ENCODE measurements at places on chromosomes 4 and X.

- DNase-seq = no peak
Measured at GRCh38 chr4:6435010-6435409, 37.4 kb downstream of the PPP2R2C start.

DNA sequence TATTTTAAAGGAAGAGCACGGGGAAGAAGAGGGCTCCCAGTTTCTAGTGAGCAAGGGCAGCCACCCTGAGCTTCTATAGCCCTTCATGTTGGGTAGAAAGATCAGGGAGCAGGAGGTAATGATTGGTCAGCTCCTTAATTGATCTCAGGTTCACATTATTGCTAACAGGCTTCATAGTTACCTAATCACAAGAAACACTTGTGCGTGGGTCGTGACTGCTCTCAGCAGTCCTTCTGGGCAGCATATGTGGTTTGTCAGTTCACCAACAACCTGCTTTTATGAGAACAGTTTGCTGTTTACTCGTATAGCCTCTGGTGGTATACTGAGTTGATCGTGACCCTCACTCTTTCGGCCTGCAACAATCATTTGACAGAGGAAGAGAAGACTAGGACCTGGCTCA lies 4.7 kb upstream of the DOK7 start:
- no peak for DNase-seq

- no peak for DNase-seq
Measured at GRCh38 chr4:161121451-161121850, 1042.3 kb downstream of the FSTL5 start.

GRCh38 chr4:84413976-84414375 lies 85.1 kb downstream of the NKX6-1 start:
- DNase-seq = no peak

DNA sequence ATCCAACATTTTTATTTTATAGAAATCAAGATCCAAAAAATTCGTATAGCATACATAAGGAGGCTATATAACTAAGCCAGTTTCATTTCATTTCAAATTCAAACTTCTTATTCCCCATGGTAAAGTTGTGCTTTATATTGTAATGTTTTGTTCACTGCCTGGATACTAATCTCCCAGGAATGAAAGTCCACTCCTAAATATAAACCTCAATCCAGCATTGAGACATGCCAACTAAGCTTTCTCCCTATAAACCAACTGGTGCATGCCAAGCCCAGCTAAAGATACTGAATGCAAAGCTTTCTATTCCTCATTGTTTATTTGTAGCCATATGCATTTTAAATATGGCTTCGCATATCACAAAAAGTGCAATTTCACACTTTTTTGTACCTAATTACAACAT lies 63.8 kb upstream of the INPP4B start:
- DNase-seq = no peak

DNA sequence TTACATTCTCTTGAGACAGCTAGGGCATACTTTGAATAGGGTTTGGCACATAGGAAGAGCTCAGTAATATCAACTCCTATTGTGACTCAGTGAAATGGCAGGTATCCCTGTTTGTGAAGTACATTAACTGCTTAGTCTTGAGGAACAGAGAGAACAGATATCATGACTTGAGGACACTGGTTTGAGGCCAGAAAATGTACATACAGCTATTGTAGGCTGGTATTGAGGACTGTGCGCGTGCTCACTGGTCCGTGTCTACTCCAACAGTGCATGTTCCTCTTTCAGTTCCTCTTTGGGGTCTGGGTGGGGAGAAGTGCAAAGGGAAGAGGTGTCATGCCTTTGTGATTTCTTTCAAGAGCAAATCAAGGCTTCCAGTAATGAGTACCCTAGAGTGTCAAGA lies 34.6 kb upstream of the TBC1D9 start:
- no peak for DNase-seq

- no peak for DNase-seq
Measured at GRCh38 chr4:84031401-84031800, 467.7 kb downstream of the NKX6-1 start.

DNA sequence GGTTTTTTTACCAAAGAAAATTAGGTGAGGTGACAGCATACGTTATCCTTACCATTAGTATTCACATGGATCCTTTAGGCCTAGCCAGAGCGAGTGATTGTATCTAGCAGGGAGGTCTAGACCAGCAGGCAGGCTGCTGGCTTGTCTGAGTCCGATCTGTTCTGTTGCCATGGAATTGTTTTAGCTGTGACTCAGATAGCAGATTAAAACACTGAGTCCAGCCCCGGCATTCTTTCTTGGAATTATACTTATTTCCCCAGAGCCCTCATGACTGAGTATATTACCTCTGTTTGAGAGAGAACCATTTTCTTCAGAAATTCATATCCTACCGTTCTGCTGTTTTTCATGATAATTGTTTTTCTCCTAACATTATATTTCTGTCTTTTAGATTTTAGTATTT lies 37.4 kb downstream of the OCRL start:
- no peak for DNase-seq

DNA sequence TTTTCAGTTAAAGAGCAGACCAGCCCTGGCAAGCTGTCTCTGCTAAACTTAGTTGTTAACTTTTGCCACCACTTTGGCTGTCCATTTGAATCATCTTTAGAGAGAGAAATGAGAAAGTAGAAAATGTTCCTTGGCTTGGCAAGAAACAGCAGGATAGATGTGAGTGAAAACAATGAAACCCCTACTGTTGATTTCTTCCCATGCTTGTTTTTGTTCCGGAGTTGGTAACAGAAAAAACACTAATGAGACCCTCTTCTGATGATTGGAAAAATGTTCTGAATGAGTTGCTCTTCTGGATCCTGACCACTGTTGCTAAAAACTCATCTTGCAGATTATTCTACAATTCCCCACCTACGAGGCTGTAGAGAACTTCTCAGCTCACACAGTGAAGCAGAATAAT lies 203.3 kb downstream of the MAPK10 start:
- DNase-seq = no peak

- DNase-seq = no peak
Measured at GRCh38 chr4:94472056-94472826, 20.5 kb downstream of the PDLIM5 start.

- DNase-seq = no peak
Measured at GRCh38 chr4:150005537-150005936, 72.7 kb upstream of the DCLK2 start.

DNA sequence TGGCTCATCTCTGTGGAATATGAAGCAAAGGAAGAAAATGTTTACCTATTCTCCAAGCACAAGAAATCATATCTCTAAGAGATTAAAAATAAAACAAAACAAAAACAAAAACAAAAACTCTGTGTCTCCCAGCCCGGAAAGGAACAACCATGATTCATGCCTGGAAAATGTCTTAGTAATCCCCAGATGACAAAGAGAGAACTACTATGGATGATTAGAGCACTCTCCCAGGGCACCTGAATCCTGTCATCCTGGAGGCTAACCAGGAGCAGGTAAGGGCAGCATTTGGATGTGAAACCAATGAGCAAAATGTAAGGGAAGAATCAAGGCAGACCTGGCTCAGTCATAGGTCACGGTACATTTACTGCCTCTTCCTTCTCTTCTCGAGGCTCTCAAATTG lies 1.7 kb upstream of the AKAP4 start:
- DNase-seq = no peak

- DNase-seq = no peak
Measured at GRCh38 chr4:89119166-89119565, 7.8 kb downstream of the TIGD2 start.

- no peak for DNase-seq
Measured at GRCh38 chr4:5371415-5372190, 320.3 kb downstream of the STK32B start.

GRCh38 chrX:91137883-91138282 lies 296.8 kb upstream of the PABPC5 start:
- DNase-seq = no peak

- no peak for DNase-seq
Measured at GRCh38 chr4:87044511-87045233, 109.9 kb downstream of the AFF1 start.

- no peak for DNase-seq
Measured at GRCh38 chr4:53987761-53988171, 76.6 kb downstream of the CHIC2 start.

DNA sequence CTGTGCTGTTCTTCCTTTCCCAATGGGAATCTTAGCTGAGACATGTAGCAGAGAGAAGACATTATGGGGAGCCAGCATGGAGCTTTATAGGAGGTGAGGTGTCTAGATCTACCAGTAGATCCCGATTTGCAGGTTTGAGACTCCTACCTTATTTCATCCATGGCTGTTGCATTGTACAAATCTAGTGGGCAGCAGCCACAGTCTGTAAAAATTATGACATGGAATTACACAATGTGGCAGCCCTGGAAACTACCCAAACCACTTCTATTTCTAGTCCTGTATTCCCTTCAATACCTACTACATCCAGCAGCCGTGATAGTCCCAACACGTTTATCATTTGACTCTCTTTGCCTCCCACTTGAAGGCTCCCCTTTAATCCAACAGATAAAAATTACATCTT lies 8.1 kb downstream of the ATP7A start:
- no peak for DNase-seq

DNA sequence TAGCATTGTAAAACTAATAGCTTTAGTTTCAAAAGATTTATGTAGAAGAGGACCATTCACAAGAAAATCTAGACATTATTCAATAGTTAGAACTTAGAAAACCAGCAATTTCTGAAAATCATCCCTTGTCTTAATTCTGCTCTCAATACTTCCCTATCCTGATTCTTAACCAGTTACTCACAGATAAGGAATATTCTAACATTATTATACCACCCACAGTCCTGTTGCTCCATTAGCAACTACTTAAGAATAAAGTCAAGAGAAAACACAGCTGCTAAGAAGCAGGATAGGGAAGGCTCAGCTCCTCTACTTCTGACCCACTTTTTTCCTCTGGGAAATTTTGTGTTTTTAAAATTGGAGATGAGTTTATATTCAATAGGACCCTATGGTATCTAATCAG lies 47.7 kb downstream of the PHKA1 start:
- DNase-seq = no peak

- no peak for DNase-seq
Measured at GRCh38 chrX:69987691-69988090, 62.0 kb downstream of the AWAT2 start.

DNA sequence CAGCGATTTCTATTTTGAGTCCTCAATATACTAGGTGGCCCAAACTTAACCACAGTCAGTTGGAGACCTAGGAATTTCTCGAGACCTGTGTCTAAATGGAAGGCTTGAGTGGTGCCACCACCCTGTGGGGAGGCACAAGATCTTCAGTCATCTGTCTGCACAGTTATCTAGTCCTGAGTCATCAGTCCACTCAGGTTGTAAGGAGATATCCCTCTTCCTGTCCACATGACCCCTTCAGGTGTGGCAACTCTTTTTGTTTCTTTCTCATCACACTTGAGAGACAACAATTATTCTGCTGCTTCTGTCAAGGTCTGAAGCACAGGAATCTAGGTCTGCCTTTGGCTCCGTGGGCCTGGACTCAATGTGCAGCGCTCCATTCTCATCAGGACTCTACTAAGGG lies 64.4 kb upstream of the IBSP start:
- no peak for DNase-seq

GRCh38 chr4:76879731-76880364 lies 18.1 kb downstream of the SOWAHB start:
- no peak for DNase-seq

GRCh38 chrX:100928660-100929613 lies at the start of gene XKRX:
TSS of gene XKRX (minus strand) at chrX:100928917. CDS start at chrX:100928304, 613 bp downstream.
- DNase-seq = peak; percentile 8

DNA sequence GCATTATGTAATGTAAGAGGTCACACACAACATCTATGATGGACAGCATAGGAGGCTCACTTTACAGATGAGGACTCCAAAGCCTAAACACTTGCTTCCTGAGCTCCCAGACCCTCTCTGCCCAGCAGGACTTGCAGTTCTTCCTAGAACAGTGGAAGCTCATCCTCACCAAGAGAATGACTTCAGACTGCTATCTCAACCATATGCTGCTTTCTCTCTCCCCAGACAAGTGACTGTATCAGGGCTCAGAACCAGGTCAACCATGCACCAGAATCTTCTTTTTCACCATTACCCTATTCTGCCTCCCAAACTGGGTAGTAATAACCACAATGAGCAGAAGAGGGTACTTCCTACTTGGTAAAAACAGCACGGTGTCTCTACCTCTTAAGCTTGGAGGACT lies 12.2 kb downstream of the RNF150 start:
- DNase-seq = no peak

DNA sequence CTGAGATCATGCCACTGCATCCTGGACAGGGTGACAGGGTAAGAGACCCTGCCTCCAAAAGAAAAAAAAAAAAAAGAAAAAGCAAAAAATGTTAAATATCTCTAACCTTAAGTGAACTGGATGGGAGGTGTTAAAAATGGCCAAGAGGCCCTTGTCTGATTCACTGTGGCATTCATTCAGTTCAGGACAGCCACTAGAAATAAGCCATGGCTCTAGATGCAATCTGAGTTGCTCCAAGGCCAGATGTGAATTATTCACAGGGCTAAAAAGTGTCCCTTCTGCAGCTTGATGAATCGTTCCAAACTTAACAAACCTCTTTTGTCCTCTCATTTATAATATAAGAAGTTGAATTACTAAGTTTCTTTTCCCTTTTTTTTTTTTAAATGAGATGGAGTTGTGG lies 63.7 kb upstream of the FBXW7 start:
- no peak for DNase-seq

DNA sequence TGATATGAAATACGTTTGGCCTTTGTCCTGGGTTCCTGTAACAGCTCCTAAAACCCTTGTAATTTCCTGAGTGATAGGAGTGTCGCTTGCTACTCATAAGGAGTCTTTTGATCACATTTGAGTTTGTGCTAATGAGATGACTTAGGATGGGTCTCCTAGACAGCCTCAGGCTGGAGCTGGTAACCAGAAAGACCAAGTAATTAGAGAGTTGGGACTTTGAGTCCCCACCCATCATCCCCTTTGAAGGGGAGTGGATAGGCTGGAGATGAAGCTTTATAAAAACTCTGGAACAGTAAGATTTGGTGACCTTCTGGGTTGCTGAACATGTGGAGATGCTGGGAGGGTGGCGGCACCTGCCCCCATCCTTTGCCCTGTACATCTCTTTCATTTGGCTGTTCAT lies 2.9 kb downstream of the SEC24B start:
- no peak for DNase-seq

- DNase-seq = peak; percentile 8
Measured at GRCh38 chr4:107034996-107035818, 906 bp downstream of the DKK2 start.

- no peak for DNase-seq
Measured at GRCh38 chr4:114400531-114400930, 198.1 kb upstream of the UGT8 start.

DNA sequence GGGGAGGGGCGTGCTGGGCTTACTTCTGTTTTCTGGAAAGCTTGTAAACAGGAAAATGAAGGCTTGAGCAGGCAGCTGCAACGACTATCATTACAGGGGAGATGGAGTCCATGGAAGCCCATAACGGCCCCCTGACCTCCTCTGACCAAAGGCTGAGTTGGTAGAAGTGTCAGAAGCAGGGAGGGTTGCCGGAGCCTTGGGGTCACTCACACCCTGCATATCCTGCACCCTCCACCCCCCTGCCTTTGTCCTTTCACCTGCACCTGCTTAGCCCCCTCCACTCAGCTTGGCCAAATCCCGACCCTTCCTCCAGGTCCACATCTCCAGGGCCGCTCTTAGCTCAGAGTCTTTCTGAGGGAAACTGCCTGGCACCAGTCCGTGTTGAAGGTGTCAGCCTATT lies 12.5 kb upstream of the MSX1 start:
- DNase-seq = no peak

GRCh38 chr4:87283151-87283550 lies 39.5 kb downstream of the HSD17B13 start:
- no peak for DNase-seq
